ENCODE measurements at places on chromosomes 16 and 17.

- DNase-seq, result peak; percentile 94
- H3K36me3 ChIP-seq, result no peaks in the 10 kb centered on the region
- H3K27ac ChIP-seq, result peak overlapping the region; percentile 99
- no peaks in the 10 kb centered on the region for H3K27me3 ChIP-seq
These were observed 1.4 kb upstream of the TOB1 start for GRCh38 chr17:50867363-50868139.

DNA sequence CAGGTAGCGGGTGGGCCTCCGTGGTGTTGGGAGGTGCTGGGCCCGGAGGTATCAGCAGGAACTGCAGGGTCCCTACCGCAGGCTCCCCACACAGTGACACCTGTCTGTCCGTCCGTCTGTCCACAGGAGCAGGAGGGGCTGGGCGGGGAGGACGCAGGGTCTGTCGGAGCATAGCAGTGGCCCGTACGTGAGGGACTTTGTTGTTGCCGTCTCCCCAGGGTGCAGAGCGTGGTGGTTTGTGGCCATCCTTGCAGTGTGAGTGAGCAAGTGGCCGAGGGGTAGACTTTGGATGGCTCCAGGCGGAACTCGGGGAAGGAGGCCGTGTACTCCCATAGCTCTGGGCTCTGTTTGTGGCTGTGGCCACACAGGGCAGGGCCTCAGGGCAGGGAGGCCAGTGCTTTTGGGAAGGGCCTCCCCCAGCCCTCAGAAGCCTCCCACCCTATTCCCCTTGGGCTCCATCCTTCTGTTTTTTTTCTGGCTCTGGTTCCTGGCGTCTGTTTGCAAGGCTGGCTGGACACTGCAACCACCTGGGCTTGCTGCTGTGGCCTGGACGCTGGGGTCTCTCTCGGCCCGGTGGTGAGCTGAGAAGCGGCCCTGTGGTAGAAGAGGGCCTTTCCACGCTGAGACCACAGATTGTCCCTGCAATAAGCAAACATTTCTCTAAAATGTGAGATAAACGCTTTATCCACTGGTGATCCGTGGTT lies 41.0 kb upstream of the ZNF750 start:
- DNase-seq, result no peak
- H3K4me3 ChIP-seq, result no peak overlapping the region
- no peaks in the 10 kb centered on the region for H3K27me3 ChIP-seq
- H3K27ac ChIP-seq, result peak overlapping the region; percentile 36

DNA sequence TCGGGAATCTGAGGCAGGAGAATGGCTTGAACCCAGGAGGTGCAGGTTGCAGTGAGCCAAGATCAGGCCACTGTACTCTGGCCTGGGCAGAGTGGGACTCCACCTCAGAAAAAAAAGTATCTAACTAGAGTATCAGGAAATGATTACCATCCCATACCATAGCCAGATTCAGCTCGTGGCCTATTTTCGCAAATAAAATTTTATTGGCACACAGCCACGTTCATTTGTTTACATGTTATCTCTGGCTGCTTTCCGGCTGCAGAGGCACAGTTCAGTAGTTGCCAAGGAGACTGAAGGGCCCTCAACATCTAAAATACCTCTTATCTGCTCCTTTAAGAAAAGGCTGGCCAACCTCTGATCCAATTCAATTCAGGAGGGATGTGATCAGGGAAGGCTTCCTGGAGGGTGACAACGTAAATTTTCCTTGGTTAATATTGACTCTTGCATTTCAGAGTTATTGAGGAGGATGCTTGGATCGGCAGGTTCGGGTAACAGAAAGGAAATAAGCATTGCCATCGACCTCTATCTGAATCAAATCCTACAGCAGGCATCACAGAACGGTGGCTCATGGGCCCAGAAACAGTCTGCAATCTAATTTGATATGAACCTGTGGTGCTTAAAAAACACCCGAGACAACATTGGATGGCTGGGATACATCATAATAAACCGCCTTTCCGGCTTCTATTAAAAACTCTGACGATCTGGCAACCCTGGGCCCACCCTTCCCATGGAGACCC lies 73.8 kb downstream of the XYLT1 start:
- DNase-seq, result no peak
- peak overlapping the region; percentile 60 for H3K27ac ChIP-seq
- H3K27me3 ChIP-seq, result no peaks in the 10 kb centered on the region
- H3K36me3 ChIP-seq, result no peaks in the 10 kb centered on the region
- no peaks in the 10 kb centered on the region for H3K4me1 ChIP-seq

GRCh38 chr17:65385726-65386125 lies 175.7 kb downstream of the AXIN2 start:
- H3K4me1 ChIP-seq, result no peaks in the 10 kb centered on the region
- H3K27me3 ChIP-seq, result no peaks in the 10 kb centered on the region
- H3K4me3 ChIP-seq, result no peak overlapping the region
- H3K27ac ChIP-seq, result no peak overlapping the region
- DNase-seq, result no peak

DNA sequence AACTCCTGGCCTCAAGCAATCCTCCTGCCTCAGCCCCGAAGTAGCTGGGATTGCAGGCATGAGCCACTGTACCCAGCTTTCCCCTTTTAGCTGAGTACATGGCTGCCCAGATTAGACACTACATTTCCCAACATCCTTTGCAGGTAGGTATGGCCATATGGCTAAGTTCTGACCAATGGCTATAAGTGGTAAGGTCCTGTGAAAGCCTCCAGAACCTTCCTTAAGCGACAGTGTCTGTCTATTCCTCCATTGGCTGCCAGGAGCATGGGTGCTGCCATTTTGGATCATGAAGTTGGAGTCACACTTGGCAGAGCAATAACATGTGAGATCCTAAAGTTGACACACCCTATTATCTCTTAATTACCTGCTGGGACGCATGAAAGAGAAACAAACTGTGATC lies 24.4 kb upstream of the CRHR1 start:
- H3K27me3 ChIP-seq, result no peaks in the 10 kb centered on the region
- no peak overlapping the region for H3K27ac ChIP-seq
- H3K36me3 ChIP-seq, result no peaks in the 10 kb centered on the region
- H3K4me1 ChIP-seq, result no peaks in the 10 kb centered on the region

GRCh38 chr17:30229012-30229411 lies 6.5 kb downstream of the SLC6A4 start:
- H3K27ac ChIP-seq, result no peak overlapping the region
- no peaks in the 10 kb centered on the region for H3K4me1 ChIP-seq
- H3K27me3 ChIP-seq, result no peaks in the 10 kb centered on the region
- DNase-seq, result no peak
- no peak overlapping the region for H3K4me3 ChIP-seq
- no peaks in the 10 kb centered on the region for H3K36me3 ChIP-seq

Measured in uterus (tissue), 4 donors.